CD4-positive, CD25-positive, alpha-beta regulatory T cell (primary cell): ENCODE measurements at places on chromosomes 2 and 18. TPM values are rescaled to one million over a fixed set of nuclear protein-coding genes. Genes with fewer than 3 reads are reported as not detected.

The KHK gene
- total RNA-seq, result 5.3 TPM

GRCh38 chr18:58493516-58494253 is 135.2 kb downstream of the ALPK2 start:
- H3K36me3 ChIP-seq, result no peaks in the 10 kb centered on the region
- H3K27me3 ChIP-seq, result peaks cover 21% of the 10 kb centered on the region
- no peak overlapping the region for H3K27ac ChIP-seq
- H3K4me1 ChIP-seq, result no peaks in the 10 kb centered on the region

DNA sequence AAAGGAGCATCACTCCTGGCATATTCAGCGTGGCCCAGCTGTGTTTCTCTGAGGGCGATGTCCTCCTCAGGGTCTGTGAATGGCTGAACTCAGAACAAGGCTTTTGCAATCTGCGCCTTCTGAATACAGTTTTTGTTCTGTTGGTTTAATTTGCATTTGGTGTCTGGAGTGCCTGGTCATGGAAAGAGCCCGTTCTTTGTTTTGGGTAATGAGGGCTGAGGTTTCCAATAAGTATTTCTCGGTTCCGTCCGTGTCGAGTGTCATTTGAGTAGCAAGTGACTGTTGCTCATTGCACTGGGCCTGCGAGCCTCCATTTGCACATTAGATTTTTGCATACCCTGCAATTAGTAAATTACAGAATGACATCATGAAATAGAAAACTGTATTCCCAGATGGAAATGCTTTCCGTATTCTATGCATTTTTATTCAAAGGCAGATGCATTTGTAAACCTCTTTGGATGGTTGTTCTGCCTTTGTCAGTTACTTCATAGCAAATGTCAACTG is 57.3 kb downstream of the NEDD4L start:
- H3K4me3 ChIP-seq, result no peak overlapping the region
- H3K36me3 ChIP-seq, result no peaks in the 10 kb centered on the region
- peaks cover 2% of the 10 kb centered on the region for H3K27me3 ChIP-seq
- no peak overlapping the region for H3K27ac ChIP-seq

DNA sequence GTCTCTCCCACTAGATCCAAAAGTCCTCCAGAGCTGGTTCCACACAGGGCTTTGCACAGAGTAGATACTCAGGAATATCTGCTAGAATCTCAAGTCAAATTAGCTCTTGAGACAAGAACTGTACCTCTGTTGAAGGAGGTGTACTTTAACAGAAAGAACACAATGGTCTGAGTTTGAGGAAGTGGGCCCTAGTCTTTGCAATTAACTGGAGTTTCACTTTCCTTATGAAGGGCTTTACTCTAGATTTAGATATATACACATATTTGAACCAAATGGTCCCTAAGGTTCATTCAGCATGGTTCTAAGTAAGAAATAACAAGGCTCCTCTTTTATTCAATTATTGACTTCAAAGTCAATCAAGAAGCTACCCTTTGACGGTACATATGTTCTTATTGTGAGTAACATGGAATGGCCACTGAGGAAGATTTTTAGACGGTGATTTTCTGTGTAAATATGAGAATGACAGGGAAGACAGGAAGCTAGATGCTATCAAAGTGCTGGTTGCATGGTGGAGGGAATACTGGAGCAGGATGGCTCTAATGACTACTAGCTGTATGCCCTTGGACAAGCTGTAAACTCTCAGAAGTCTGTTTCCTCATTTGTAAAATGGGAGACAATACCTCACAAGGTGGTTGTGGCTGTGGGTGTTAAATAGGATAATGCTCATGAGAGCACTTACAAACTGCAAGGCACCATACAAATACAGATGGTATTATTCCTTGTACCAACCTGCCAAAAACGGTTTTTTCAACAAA is 73.5 kb upstream of the SERTAD2 start:
- peaks cover 30% of the 10 kb centered on the region for H3K4me1 ChIP-seq
- peak overlapping the region; percentile 61 for H3K27ac ChIP-seq
- peak; percentile 80 for DNase-seq
- no peaks in the 10 kb centered on the region for H3K27me3 ChIP-seq
- peak overlapping the region; percentile 77 for H3K4me3 ChIP-seq
- no peaks in the 10 kb centered on the region for H3K36me3 ChIP-seq

DNA sequence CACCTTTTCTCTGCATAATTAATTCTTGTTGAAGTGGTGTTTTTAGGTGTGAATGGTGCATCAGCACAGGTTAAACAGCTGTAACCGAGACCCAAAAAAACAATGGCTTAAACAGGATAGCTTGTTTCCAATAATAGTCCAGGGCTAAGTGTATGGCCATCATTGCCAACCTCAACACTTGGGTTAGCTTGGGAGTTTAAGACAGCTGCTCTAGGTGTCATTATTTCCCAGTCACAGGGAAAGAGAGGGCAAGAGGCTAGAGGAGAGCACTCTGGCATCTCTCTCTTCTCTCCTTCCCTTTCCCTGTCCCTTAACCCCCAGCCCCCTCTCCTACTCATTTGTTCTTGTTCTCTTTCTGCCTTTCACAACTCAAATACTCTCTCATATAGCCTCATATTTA is 21.1 kb downstream of the BIRC6 start:
- no peaks in the 10 kb centered on the region for H3K27me3 ChIP-seq
- H3K36me3 ChIP-seq, result peaks cover 30% of the 10 kb centered on the region
- H3K27ac ChIP-seq, result no peak overlapping the region
- DNase-seq, result no peak
- no peak overlapping the region for H3K4me3 ChIP-seq

The APCDD1 gene
- total RNA-seq, result not detected

- no peaks in the 10 kb centered on the region for H3K36me3 ChIP-seq
- no peaks in the 10 kb centered on the region for H3K27me3 ChIP-seq
- no peak overlapping the region for H3K27ac ChIP-seq
- no peak for DNase-seq
- H3K4me3 ChIP-seq, result no peak overlapping the region
Observed at GRCh38 chr2:208552943-208553342, 146.4 kb downstream of the PTH2R start.

DNA sequence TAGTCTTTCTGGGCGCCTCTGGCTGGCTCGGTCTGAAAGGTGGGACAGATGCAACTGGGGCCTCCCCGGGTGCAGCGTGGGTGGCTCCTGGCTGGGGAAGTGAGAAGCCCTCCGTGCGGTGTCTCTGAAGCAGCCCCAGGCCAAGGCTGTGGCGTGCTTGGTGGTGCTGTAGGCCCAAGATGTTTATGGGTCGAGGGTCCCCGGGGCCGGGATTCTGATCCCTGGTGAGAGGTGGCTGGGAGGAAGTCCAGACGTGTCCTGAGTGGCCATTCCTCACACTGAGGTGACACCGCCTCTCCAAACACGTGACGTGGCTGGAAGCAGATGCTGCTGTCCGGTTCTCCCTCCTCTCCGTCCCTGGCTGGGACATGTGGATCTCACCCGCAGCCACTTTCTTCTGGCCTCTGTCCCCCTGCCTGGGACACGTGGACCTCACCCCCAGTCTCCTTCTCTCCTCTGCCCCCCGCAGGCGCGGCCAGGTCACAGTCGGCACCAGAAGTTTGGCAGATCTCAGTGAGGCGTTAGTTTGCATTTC is 12.6 kb downstream of the RTP5 start:
- peaks cover 32% of the 10 kb centered on the region for H3K4me1 ChIP-seq
- peak overlapping the region; percentile 88 for H3K27ac ChIP-seq
- peak; percentile 18 for DNase-seq
- H3K4me3 ChIP-seq, result peak overlapping the region; percentile 48
- H3K36me3 ChIP-seq, result peaks cover 15% of the 10 kb centered on the region

DNA sequence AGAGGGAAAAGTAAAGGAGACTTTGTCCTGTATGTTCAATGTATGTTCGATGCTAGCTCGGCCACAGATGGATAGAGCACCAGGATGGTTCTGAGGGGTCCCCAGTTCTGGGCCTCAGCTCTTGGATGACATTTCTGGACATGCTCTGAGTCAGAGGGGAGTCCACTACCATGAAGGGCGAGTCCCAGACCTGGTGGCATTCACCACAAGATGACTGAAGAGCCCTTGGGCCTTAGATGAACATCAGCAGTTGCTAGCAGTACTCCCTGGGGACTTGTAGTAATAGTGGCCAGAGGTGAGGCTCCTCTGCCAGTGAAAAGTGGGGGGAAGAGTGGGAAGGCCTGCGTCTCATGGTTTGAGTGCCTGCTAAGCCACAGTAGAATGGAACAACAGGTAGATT is 109.5 kb downstream of the GRB14 start:
- no peaks in the 10 kb centered on the region for H3K27me3 ChIP-seq
- no peak for DNase-seq
- H3K4me1 ChIP-seq, result no peaks in the 10 kb centered on the region
- no peak overlapping the region for H3K4me3 ChIP-seq
- H3K36me3 ChIP-seq, result no peaks in the 10 kb centered on the region
- H3K27ac ChIP-seq, result no peak overlapping the region

DNA sequence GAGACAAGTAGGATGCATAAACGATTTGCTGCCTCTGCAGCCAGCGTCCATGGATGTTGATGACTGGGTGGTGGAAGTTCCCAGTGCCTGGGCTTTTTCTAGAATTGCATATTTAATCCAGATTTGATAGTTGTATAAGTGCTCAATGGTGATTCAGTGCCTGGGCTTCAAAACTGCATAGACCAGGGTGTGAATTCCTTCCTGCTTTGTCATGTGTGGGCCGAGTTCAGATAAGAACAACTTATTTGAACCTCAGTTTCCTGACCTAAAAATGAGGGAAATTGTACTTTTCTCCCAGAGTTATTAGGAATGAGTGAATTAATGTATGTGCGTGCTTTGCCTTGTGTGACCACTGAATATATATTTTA is 154.6 kb downstream of the WDSUB1 start:
- no peaks in the 10 kb centered on the region for H3K36me3 ChIP-seq
- H3K4me1 ChIP-seq, result no peaks in the 10 kb centered on the region
- no peak for DNase-seq
- H3K27me3 ChIP-seq, result no peaks in the 10 kb centered on the region
- H3K27ac ChIP-seq, result no peak overlapping the region
- no peak overlapping the region for H3K4me3 ChIP-seq

DNA sequence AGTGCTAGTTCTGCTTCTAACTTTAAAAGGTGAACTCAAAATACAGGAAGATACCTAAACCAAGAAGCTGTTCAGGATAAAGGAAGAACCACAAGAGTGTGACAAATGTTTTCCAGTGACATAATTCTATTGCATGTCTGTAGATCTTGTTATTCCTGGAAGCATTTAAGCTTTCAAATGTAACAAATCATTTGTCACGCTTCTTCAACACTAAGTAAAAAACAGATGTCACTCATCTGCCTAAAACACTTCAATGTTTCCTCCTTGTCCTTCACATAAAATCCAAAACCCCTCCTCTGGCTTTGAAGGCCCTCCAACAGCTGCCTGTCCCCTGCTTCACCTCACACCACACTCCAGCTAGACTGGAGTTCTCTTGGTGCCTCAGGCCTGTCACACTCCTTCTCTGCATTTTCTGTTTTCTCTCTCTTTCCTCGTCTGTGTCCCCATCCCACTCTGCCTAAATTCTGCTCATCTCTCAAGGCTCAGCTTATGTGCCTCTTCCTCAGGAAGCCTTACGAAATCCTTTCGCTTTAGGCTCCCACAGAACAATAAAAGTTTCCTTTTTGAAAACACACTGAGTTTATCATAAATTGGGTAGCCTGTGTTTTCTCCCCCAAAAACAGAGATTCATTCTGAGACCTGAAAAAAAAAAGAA is 6.4 kb upstream of the CLEC4F start:
- no peaks in the 10 kb centered on the region for H3K36me3 ChIP-seq
- no peak overlapping the region for H3K27ac ChIP-seq
- no peak for DNase-seq
- H3K4me3 ChIP-seq, result no peak overlapping the region

DNA sequence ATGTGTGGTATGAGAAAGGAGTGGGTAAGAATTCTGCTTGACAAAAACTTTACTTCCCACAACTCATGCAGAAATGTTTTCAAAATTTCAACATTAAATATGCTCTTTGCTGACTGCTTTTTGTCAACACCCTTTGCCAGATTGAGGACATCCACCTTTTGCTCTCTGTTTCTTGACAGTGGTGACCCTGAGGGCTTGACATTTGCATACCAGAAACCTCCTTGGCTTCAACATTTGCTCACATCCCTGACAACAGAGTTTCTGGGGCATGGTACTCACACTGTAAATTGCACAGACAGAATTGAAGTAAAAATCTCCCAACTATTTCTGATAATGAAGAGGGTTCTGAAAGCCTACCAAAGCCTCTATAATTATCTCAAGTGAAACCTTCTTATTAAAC is 95.7 kb downstream of the RND3 start:
- H3K4me1 ChIP-seq, result no peaks in the 10 kb centered on the region
- DNase-seq, result no peak
- H3K27me3 ChIP-seq, result no peaks in the 10 kb centered on the region
- no peak overlapping the region for H3K4me3 ChIP-seq

GRCh38 chr2:23346781-23347180 is 38.2 kb upstream of the KLHL29 start:
- no peaks in the 10 kb centered on the region for H3K27me3 ChIP-seq
- no peaks in the 10 kb centered on the region for H3K4me1 ChIP-seq
- no peak overlapping the region for H3K27ac ChIP-seq
- H3K36me3 ChIP-seq, result no peaks in the 10 kb centered on the region
